ENCODE measurements at places on chromosomes 2 and 18.

DNA sequence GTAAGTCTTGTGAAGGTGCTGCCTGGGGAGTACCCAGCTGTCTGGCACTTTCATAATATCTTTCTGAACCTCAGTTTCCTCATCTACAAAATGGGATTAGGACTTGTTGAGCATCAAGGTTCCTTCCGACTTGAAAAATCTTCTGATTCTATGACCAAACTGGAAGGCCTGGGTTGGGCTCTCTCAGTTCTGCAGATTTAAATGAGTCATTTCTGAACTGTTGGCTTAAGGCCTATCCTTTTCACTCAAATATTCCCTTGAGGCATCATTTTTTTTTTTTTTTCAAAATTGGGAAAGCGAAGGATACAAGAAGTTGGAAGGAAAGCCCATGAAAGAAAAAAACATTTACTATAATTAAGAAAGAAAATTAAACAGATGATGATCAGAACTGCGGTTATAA lies 40.8 kb upstream of the CYP1B1 start:
- DNase-seq: no peak

- no peak for DNase-seq
These were observed 7.6 kb downstream of the NMUR1 start for GRCh38 chr2:231522418-231523180.

- no peak for DNase-seq
These were observed 160.0 kb upstream of the PGAP1 start for GRCh38 chr2:197086500-197086899.

DNA sequence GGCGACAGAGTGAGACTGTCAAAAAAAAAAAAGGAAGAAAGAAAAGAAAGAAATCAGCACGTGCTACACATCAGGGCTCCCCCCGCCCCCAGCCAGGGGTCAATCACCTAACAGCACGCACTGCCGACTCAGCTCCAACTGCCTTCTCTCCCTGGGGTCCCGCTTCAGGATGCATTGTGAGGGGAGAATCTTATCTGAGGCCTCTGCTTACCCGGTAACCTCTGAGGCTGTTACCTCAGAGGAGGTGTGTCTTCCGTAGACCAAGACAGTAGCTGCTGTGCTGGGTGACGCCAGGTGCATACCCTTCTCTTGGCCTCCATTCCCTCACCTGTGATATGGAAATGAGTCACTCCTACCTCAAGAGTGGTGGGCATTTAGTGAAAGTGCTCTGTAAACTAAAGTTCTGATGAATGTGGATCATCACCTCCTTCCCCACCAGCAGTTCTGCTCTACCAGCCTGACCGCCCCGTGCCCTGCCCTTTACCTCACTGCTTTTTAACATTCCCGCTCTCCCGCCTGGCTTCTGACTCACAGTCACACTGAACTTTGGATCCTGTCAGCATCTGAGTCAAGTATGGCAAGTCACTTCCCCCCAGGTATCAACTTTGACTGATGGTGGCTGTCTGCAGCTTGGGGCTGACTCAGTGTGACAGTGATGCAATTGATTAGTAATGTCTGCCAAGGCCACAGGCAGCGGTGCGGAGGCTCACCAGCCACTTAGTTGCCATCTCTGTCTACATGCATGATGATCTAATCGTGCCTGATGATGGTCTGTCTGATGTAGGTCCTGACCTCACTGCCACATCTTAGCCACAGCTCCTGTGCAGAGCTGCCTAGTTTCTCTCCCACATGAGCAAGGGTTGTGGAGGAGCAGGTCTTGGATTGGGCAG lies 20.1 kb downstream of the ARID5A start:
- peak; percentile 52 for DNase-seq

GRCh38 chr2:200425026-200425821 lies 84.6 kb downstream of the KCTD18 start:
- no peak for DNase-seq

- DNase-seq: no peak
These were observed 2.9 kb upstream of the ME2 start for GRCh38 chr18:50875966-50876536.

GRCh38 chr2:216574046-216574445 lies 59.2 kb upstream of the IGFBP2 start:
- no peak for DNase-seq

DNA sequence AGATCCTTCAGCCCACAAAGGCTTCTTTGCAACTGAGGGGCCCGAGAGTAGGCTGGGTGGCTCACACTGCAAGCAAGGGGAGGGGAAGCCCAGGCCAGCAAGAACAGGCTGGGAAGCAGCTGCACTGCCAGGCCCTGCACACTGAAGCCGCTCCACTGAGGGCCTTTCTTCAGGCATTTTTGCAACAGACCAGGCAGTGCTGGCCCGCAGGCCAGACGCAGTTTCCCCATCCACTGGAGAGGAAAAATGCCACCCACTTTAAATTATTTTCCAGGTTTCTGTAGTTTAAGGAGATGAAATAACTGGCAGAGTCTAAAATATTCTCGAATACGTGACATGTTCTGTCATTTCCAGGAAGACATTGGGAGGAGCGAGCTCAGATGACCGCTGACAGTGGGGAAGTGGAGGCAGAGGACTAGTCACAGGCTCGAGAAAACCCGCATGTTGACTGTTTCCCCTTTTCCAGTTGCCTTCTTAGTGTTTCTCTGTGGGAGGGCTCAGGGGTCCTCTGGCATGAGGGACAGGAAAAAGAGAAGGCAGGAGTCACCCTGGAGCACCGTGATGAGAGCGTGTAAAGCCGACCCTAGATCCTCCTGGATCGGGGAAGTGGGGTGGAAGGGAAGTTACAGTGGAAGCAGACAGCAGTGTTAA lies 53.3 kb upstream of the B3GNT7 start:
- no peak for DNase-seq

- DNase-seq: no peak
These were observed 175.0 kb upstream of the PARD3B start for GRCh38 chr2:204370172-204370718.

GRCh38 chr2:203682688-203683130 lies 23.7 kb upstream of the CD28 start:
- no peak for DNase-seq

- no peak for DNase-seq
These were observed 17.8 kb downstream of the ERFE start for GRCh38 chr2:238176613-238177012.

- DNase-seq: no peak
These were observed 3.5 kb upstream of the EMILIN1 start for GRCh38 chr2:27074738-27075565.

- DNase-seq: no peak
These were observed 27.2 kb downstream of the XPO1 start for GRCh38 chr2:61510674-61511671.

DNA sequence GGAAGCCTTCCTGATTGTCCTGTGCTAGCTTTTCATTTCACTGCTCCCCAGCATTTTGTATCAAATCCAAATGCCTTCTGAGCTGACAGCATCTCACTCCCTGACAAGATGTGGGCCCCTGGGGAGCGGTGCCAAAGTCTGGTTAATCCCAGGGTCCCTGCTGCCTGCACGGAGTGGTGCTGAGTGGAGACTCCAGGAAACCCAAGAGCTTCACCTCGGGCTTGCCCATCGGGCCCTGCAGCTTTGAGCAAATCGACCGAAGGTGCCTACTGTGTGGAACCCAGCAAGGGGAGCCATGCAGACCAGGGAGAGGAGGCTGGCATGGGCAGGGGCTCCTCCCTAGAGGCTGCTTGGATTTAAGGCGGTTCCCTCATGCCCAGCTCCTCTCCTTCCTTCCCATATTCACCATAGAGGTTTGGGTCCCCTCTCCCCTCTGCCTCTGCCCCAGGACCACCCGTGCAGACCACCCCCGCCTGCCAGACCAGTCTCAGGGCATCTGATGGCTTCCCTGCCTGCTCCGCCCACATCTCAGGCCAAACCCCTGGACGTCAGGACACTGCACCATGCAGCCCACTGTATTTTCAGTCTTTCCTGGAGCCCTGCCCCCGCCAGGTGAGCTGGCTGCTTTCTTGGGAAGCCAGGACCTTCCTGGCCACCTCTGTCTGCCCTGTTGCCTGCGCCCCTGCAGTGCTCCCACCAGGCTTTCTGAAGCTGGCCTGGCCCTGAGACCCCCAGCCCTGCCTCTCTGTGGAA lies 37.8 kb downstream of the RRM2 start:
- DNase-seq: no peak

GRCh38 chr2:216404010-216404618 lies 8.2 kb upstream of the SMARCAL1 start:
- DNase-seq: no peak

Data from NK-92 treated with Interleukin-12 subunit alpha and Interleukin-12 subunit beta, amount 100 ng/mL, for 24 hours (cell line).